Tibial nerve (tissue), 4 donors: ENCODE measurements at places on chromosomes 1 and 21. TPM values are rescaled to one million over a fixed set of nuclear protein-coding genes. Genes with fewer than 3 reads are reported as not detected.

UBE2Q1 gene
- 14.9 TPM for total RNA-seq

DNA sequence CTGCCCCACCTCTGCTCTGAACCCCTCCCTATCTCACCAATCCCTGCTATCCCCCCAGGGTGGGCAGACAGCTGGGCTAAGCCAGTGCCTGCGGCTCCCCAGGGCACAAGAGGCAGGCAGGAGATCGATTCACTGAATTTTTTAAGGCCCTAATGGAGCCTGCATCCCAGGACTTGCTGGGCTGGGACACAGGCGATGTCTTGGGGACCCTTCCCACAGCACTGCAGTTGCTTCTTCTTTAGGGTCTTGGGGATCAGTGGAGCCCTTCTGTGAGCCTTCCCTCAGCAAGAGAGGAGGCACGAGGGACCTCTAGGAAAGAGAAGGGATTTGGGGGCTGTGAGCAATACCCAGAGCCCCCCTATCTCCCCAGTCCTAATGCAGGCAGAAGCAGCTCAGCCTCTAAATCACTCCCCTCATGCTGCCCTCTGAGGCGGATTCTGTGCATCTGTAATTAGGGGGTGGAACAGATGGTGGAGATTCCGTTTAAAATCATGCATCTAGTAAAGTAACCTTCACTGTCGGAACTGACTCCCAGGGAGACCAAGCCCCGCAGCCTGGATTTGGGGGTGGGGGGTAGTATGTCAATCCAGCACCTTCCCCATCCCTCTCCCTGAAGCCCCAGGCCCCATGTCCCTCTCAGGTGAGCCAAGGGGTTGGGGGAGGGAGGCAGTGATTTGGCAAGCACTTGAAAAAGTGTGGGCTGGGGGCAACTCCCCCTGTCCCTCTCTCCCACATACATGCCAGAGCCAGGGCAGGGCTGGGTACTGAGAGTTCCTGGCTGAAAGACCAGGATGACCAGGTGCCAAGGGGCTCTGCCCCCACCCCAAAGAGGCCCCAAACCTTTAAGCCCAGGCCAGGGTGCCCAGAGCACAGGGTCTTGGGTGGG lies 10.0 kb downstream of the AHDC1 start:
- no peak for DNase-seq

HAO2 gene
- total RNA-seq = not detected

- DNase-seq = no peak
These were observed 82.8 kb upstream of the LRRC8D start for GRCh38 chr1:89737985-89738510.

DNA sequence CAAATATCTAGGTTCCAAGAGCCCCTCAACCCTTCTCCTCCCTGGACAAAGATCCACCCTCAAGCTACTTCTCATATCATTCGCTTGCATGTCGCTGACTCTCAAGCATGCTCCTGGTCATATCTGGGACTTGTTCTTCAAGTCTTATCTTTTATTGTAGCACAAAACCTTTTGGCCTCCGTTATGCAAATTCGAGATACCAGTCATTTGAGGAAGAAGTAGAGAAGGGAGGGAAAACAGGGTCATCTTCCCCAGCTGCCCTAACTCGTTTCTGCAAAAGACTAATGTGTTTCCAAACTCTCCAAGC lies 63.8 kb upstream of the ETS2 start:
- no peak for DNase-seq

RAB7B gene
- total RNA-seq = 2.4 TPM

FCRL4 gene
- not detected for total RNA-seq

RNF2 gene
- 11.1 TPM for total RNA-seq

NHLH1 gene
- total RNA-seq = not detected
